Stimulated activated CD8-positive, alpha-beta memory T cell treated with anti-CD3 and anti-CD28 coated beads, Interleukin-15, amount 100 ng/mL, for 48 hours (primary cell): ENCODE measurements at places on chromosomes 4 and X.

- DNase-seq: no peak
Observed at GRCh38 chrX:68594769-68595168, 52.7 kb upstream of the STARD8 start.

GRCh38 chr4:139732991-139733570, 67.5 kb downstream of the MGST2 start:
- DNase-seq: no peak

GRCh38 chr4:74583757-74584156, 138.8 kb downstream of the AREG start:
- no peak for DNase-seq

GRCh38 chr4:96729641-96730040, 889.7 kb downstream of the PDHA2 start:
- DNase-seq: no peak

DNA sequence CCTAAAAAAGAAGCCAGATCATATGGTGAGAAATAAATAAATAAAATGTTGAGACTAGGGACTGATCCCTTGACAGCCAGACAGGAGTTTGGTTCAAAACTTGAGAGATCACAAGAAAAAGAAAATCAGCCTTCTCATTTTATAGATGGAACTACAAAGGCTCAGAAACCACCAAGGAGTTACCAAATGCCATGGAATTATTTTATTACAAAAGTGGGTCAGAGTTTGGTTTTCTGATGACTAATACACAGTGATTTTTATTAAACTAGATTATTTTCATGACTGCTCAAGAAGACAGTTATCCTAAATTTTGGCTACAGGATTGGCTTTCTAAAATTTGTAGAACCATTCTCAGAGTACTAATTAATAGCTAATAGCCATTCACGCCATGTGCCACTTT, 6.2 kb downstream of the CXCL1 start:
- no peak for DNase-seq

DNA sequence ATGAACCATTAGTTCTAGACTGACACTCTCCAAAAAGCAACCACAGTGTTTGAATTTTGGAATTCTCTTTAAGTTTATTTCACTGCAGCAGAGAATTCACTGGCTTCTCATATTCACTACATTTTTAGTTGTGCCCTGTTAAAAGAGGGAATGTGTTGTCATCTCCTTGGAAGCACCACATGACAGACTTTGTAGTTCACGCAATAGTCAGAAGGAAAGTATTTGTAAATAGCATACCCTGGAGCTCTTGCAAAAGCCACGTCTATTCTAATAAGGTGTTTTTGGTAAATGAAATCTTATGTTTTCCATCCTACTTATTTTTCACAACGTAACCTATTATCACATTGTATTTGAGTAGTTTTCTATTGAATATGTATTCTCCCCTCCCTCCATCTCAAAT, 25.8 kb downstream of the DOCK11 start:
- DNase-seq: no peak

GRCh38 chrX:132508834-132509233, 20.0 kb upstream of the MBNL3 start:
- no peak for DNase-seq

DNA sequence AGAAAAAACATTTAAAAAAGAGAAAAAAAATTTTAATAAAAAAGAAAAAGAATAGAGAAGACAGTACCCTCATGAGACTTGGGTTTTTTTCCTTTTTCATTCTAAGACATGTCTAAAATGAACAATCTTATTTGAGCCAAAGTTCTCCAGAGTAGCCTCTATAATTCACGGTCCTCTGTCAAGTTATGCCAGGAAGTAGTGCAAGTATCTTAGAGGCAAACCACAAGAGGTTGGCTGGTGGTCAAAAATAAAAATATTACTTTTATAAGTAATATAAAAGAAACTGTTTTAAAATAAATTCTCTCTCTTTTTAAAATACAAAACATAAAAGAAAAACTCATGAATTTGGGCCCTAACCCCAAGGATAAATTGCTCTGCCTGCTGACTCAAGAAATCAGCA, 26.5 kb downstream of the HNRNPDL start:
- DNase-seq: no peak

DNA sequence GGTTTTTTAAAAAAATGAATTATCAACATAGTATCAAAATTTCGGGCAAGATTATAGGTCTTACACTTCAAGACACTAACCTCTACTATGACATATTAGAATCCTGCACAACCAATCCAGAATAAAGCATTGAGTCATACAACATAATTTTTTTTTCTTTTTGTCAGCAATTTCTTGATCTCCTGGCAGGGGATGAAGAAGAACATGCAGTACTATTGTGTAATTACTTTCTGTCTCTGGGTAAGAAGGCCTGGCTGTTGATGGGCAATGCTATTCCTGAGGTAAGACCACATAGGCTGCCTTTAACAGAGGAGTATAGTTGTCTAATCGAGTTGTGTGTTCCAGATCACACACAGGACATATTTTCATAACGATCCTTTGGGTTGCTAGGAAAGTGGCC, 67.5 kb downstream of the FBXL5 start:
- DNase-seq: no peak

DNA sequence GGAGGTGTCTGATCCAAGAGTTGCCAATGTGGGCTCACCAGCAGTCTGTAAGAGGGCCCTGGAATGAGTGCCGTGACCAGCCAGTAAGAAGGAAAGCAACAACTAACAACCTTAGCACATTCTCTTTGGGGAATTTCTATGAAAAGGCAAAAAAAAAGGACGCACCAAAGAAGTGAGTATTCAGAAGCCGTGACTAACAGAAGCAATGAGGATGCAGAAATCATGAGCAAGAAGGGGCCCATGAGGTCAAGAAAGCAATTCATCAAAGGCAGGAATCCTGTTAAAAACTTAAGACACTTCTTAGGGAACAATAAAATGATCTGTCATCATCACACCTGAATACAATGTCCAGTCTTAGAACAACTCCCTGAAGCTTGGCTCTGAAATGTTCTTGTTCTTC, 260.5 kb downstream of the RAPGEF2 start:
- DNase-seq: no peak

DNA sequence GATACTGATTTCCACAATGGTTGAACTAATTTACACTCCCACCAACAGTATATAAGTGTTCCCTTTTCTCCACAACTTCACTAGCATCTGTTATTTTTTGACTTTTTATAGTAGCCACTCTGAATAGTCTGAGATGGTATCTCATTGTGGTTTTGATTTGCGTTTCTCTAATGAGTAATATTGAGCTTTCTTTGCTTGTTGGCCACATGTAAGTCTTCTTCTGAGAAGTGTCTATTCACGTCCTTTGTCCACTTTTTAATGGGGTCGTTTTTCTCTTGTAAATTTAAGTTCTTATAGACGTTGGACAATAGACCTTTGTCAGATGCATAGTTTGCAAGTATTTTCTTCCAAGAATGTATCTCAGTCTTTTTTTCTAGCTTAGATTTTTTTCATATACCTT, 10.0 kb downstream of the FBXW7 start:
- DNase-seq: no peak

DNA sequence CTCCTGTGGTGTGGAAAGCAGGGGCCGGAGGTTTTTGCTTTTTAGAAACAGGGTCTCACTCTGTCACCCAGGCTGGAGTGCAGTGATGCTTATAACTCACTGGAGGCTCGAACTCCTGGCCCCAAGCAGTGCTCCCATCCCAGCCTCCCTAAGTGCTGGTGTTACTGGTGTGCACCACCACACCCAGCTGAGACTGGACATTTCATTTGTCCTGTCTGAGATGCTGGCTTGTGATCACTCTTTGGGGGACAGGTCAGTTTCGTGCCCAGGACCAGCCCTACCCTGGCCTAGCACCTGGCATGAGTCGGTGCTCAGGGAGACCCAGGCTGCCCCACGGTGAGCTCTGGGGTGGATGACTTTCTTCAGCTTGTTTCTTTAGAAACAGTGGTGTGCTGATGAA, 11.3 kb downstream of the PSAPL1 start:
- DNase-seq: no peak

- no peak for DNase-seq
Observed at GRCh38 chr4:95839891-95840290, at the start of gene PDHA2. PDHA2 (plus strand) TSS chr4:95840093; CDS start chr4:95840151, 58 bp downstream.

DNA sequence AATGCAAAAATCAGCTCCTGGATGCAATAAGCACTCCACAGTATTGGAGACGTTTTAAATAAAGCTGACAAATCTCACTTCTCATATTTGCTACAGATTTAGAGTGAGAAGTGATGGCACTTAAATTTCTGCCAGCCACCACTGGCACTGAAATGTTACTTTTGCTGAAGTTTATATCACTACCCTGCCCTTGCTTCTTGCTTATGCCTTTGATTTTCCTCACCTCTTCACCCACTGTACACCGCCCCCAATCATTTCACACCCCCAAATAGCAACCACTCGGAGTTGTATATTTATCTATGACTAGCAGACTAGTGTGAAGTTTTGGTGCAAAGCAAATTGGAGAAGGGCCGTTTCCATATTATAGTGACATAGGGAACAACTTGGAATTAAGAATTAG, 19.9 kb upstream of the SLC7A11 start:
- no peak for DNase-seq

- no peak for DNase-seq
Observed at GRCh38 chrX:74510401-74510800, 89.1 kb downstream of the SLC16A2 start.

DNA sequence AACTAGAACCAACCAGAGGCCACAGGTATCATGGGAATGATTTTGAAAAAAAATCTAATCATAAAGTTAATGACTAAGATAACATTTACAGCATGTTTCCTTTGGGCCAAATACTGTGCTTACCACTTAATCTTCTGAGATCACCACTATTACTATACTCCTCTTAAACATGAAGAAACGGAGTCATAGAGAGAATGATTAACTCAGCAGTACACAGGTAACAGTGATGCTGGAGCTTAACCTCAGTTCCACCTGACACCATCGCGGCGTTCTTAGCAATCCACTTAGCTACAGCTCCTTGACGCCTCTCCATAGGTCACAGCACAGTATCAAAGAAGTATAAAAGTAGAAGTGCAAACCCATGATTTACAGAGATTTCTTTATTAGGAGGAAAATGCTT, 592.6 kb upstream of the SLIT2 start:
- no peak for DNase-seq

- DNase-seq: no peak
Observed at GRCh38 chr4:16524406-16524805, 298.1 kb upstream of the TAPT1 start.

DNA sequence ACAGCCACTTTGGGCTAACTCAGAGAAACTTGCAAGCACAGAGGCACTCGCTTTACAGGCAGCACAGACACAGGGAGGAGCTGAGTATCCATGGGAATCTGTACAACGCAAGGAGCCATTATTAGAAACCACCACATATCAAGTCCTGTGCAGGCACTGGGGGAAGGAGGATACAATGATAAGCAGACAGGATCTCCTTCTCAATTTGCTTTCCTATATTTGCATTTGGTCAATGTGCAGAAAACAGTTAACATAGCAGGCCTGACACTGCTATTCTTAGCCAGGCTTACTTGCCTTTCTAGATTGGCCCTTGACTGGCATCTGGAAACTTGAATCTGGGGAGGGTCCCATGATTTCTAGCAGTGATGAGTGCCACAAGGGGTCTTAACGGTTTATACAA, 65.8 kb downstream of the TEC start:
- DNase-seq: no peak

- no peak for DNase-seq
Observed at GRCh38 chrX:107752714-107753113, 22.9 kb downstream of the TSC22D3 start.

- no peak for DNase-seq
Observed at GRCh38 chrX:102491766-102492165, 20.2 kb upstream of the TCP11X2 start.

DNA sequence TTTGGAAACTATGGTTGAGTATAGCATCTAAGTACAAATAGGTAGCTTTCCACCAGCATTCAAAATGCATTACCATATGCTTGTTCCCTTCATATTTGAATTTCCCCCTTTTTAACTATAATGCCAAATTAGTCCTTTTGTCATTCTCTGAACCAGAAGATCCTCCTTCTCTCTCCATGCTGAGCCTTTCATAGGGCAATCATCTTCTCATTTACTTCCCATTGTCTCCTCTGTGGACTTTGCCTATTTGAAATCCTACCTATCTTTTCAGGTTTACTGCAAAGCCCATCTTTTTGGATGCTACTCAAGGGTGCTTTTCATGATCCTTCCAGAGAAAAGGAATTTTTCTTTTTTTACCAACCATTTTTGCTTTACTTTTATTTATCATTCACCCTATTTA, 54.7 kb downstream of the DKK2 start:
- no peak for DNase-seq

- no peak for DNase-seq
Observed at GRCh38 chrX:115409551-115409950, 120.0 kb downstream of the LUZP4 start.

GRCh38 chr4:80540785-80541469, 205.4 kb downstream of the CFAP299 start:
- DNase-seq: no peak

GRCh38 chrX:102637561-102637960, 13.7 kb upstream of the GPRASP1 start:
- DNase-seq: no peak

- DNase-seq: no peak
Observed at GRCh38 chrX:66892004-66892403, 253.1 kb upstream of the EDA2R start.

DNA sequence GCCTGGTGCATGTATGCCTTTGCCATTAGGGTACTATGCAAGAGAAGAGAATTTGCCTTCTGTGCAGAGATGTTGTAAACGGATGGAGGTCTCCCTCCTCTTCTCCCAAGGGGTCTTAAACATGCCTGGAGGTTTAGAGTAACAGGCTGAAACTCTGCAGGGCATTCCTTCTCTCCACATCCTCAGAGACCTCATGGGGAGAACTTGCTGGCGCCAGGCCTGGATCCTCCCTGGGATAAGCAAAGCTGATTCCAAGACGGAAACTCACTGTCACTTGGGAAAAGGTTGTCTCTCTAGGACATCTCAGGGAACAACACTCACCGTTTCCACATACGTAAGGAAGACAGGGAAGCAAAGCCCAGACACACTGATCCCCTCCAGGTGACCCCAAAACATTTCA, 76.9 kb upstream of the GPM6B start:
- no peak for DNase-seq

DNA sequence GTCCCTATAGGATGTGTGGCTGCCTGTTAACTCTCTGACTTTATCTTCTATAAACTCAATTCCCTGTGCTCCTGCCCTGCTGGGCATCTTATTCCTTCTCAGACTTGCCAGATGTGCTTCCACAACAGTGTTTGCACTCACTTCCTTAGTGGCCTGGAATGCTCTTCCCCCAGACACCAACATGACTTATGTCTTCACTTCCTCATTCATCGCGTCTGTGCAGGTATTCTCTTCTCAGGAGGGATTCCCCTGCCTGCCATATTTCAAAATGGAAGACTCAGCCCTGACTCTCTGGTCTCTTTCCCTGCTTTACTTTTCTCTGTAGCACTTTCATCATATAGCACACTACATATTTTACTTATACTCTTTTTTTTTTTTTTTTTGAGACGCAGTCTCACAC, 344.0 kb downstream of the CENPC start:
- DNase-seq: no peak
